ENCODE measurements at places on chromosomes 6 and 20. TPM values are rescaled to one million over a fixed set of nuclear protein-coding genes. Genes with fewer than 3 reads are reported as not detected.

WFDC11 gene
- total RNA-seq = not detected

WASF1 gene
- total RNA-seq = 7.1 TPM

GRCh38 chr6:154457046-154457713, 53.3 kb downstream of the CNKSR3 start:
- no peak for DNase-seq

DNA sequence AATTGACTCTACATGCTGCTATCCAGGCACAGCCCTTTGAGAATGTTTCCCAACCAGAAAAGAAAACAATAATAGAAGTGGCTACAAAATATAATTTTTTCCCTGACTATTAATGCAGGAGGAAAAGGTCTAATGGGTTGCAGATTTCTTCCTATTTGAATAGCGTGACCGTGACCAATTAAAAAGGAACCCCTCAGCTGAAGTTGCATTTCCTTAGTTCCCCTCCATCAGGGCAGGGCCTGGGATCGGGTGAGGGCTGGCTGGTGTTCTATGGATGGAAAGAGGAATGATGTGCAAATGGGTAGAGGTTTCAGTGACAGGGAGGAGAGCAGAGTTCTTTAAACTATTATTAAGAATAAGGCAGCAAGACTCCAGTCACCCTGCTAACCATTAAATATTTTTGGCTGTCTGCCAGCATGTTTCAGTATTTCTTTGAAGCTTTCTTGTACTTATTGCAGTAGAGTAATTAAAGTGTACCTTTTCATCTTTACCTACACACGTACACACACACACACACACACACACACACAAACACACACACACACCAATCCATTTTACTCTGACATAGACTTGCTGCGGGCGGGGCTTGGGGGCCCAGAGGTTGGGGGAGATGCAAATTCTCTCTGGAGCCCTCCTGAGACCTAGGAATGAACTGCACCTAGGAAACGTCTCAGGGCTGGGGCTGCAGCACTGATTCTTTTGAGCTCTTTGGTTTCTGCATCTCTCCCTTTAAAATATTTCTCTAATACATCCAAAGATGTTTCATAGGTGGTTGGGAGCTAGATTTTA, 154.8 kb upstream of the SLC35B3 start:
- no peak for DNase-seq

- DNase-seq = no peak
These were observed 34.7 kb upstream of the ADGRF4 start for GRCh38 chr6:47663462-47664216.

GRCh38 chr6:34855463-34855862, 32.4 kb downstream of the TAF11 start:
- no peak for DNase-seq

DNA sequence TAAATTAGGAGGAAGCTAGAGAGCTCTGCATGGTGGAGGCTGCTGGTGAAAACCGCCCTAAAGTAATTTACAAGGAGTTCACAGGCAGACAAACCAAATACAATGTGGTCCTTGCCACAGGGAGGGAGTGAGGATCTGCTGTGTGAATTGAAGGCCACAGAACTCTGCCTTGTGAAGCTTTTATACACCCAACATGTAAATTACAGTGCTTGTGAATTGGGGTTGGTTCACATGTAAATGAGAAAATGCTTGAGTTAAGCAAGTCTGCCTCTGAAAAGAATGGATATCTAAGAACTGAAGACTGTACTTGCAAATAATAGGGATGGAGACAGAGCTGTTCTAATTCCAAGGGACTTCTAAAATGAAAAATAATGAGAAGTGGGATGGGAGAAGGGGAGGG, 194.2 kb downstream of the SLC35F1 start:
- no peak for DNase-seq

DNA sequence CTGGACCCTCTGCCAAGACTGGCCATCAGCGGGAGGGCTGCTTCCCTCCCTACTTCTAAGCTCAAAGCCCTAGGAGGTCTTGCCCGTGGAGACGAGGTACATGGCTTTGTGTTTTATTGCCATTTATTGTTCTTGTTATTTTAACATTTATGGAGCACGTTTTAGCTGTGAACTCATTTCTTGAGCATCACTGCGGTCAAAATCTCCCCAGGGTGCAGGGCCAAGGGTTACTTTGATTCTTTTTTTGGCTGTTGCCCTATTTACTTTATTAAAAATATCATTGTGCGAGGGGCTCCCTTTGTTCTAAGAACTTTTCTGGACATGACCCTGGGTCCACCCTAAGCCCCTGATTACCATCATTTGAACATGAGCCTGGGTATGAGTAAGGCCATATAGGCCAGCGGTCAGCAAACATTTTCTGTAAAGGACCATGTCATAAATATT, 51.6 kb downstream of the EYA2 start:
- DNase-seq = no peak

GRCh38 chr6:84469144-84469543, 241.7 kb upstream of the CEP162 start:
- no peak for DNase-seq

GRCh38 chr6:14001329-14002012, 76.7 kb downstream of the RNF182 start:
- no peak for DNase-seq

- DNase-seq = no peak
These were observed 89.3 kb upstream of the ZNFX1 start for GRCh38 chr20:49367113-49367512.

GRCh38 chr20:16729080-16729479, 746 bp upstream of the SNRPB2 start:
- DNase-seq = no peak

GRCh38 chr6:122657601-122658000, 47.4 kb downstream of the PKIB start:
- DNase-seq = peak; percentile 40

Data from skin of body (tissue), 3 donors.